ENCODE measurements at places on chromosomes 2 and 18.

- no peak for DNase-seq
Observed at GRCh38 chr2:141331127-141331526, 799.7 kb downstream of the LRP1B start.

- DNase-seq: peak; percentile 8
Observed at GRCh38 chr18:23237524-23238151, 102.4 kb downstream of the CABLES1 start.

DNA sequence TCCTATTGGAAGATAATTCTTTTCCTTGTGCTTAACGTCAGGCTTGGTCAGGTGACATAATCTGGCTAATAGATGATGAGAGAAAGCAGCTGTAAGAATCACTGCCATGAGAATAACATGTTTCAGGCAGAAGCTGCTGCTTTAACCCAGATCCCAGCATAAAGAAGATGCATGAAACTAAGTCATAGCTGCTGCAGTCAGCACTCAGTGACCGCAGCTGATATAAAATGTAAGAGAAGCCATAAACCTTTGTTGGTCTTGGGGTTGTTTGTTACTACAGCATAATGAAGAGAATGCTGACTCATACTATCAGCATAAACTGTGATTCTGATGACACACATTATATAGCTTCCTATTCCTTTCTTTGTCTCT is 274.3 kb upstream of the TRIB2 start:
- peak; percentile 22 for DNase-seq

GRCh38 chr2:62234755-62235655 is 39.1 kb downstream of the B3GNT2 start:
- no peak for DNase-seq

- no peak for DNase-seq
Observed at GRCh38 chr2:56981554-56981953, 797.8 kb downstream of the CCDC85A start.

- DNase-seq: no peak
Observed at GRCh38 chr2:222311978-222312738, 13.4 kb upstream of the PAX3 start.

DNA sequence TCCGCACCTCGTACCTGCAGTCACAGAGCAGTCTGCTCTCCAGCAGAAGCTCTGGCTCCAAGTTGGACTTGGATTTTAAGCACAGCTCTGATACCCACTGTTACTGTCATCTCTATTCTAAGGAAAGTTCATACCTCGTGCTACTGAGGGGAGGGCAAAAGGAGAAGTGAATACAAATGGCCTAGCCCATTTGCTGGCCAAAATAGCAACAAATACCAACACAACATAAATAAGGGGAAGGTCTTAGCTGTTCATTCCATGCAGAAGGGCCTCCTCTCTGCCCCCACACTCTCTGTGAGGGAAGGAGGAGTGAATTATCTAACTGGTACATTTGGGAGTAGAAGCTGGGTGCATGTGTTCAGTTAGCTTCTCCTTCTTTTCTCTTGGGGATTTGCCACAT is 739.4 kb upstream of the RAB6C start:
- no peak for DNase-seq

- DNase-seq: no peak
Observed at GRCh38 chr2:188664951-188665595, 309.1 kb upstream of the COL3A1 start.

DNA sequence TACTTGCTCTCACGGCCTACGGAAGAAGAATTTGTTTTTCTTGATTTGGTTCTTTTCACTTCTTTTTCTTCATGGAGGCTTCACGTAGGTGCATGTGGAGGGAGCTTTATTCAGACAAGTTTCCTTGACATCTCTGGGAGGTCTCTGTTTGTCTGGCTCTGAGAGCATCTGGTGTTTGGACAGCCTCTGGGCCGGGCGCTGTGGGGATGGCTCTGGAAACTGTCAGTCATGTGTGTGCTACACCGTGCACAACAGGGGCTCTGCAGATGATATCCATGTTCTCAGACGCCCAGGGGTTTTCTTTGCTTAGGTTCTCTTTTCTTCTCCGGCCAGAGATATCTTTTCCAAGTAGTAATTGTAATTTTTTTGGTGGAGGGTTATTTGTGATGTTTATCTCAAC is 130.7 kb downstream of the SH3RF3 start:
- no peak for DNase-seq

DNA sequence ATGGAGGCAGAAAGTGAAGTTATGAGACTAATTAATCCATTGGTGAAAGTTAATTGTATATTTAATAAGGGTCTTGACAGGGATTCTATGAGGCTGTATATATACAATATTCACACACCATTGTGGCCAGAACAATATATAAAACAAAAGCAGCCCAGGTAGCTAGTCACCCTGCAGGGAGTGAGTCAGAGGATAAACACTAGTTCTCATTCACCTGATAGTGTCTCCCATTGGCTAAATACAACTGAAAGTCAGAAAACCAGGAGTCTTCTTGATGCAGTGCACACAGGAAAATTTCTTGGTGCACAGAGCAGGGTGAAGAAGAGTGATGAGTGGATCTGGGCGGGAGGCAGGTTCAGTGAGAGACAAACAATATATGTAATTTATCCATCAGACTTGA is 465.2 kb downstream of the ERBB4 start:
- no peak for DNase-seq

- no peak for DNase-seq
Observed at GRCh38 chr2:41024816-41025215, 572.9 kb upstream of the SLC8A1 start.

- DNase-seq: no peak
Observed at GRCh38 chr2:2503864-2504418, 172.9 kb upstream of the MYT1L start.

- no peak for DNase-seq
Observed at GRCh38 chr2:241701149-241701398, 765 bp upstream of the ING5 start.

DNA sequence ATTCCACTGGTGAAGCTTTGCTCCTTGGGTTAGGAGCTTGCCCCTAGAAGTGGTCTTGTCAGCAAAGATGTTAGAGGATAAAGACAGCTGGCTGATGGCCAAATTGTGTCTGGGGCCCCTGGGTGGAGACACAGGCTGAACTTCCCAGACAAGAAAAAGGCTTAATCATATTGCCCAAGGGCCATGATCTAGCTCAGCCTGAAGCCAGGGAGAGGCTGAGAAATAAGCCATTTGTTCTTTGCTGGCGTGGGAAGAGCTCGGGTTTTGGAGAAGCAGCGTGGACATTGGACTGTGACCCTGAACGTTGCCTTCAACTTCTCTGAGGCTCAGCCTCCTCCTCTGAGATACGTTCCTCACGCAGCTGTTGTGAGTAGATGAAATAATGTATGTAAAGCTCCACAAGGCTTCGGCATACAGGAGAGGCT is 153.0 kb downstream of the ZFP36L2 start:
- DNase-seq: no peak

GRCh38 chr2:153870308-153870707 is 1.4 kb upstream of the GALNT13 start:
- DNase-seq: no peak

DNA sequence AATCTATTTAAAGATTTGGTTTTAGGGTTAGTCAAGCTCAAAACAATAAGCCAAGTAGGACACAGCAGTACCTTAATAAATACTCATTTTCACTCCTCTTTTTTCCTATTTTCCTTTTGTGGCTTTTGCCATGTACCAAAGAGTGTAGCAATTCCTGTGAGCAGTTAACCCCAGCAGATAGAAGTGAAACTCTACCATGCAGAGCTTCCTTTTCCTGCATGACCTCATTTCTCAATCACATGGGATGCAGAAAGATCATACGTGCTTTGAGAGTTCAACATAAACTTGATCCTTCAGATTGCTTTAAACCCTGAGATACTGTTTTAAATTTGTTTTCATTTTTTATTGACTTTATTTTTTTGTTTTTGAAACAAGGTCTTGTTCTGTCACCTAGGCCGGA is 99.1 kb upstream of the ARHGAP15 start:
- DNase-seq: no peak

Measured in CD4-positive, alpha-beta T cell treated with Interleukin-2 at 100 ng/mL for 4 hours (primary cell).